ENCODE measurements at places on chromosomes 11 and 22.
A peak's percentile ranks its signal among the peaks of the same experiment; 100 is the strongest.

GRCh38 chr11:64499261-64500004 lies 91.6 kb upstream of the SLC22A12 start:
- no peak for DNase-seq

DNA sequence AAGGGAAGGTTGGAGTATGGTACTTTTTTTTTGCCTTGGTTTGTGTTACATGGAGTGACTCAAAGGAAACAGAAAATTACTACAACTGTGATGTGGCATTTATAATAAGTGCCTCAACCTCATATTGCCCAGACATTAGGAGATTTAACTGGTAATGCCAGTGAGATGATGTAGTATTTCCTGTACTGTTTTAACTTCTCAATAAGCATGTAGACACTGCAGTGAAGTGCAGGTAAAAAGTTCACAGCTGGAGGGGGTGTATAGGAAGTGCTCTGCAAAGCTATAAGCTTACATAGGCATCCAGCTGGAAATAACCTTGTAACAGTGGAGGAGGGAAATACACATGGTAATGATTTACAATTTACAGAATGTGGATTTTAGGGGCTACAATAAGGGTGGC lies 138.2 kb upstream of the MTMR2 start:
- DNase-seq = no peak

DNA sequence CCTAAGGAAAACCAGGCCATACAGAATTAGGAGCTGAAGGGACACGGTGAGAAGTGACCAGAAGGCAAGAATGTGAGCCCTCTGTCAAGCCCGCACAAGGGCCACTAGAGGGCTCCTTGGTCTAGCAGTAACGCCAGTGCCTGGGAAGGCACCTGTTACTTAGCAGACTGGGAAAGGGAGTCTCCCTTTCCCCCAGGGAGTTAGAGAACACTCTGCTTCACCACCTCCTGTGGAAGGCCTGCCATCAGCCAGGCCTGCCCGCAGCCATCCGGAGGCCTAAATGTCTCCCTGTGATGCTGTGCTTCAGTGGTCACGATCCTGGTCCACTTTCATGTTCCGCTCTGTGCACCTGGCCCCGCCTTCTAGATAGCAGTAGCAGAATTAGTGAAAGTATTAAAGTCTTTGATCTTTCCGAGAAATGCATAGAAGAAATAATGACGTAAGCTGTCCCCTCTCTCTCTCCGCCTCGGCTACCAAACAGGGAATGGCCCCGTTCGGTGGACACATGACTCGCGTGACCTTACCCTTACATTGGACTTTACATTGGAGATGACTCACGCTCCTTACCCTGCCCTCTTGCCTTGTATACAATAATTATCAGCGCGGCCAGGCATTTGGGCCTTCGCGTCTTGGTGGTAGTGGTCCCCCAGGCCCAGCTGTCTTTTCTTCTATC lies 10.7 kb upstream of the GSTP1 start:
- DNase-seq = peak; percentile 30

- no peak for DNase-seq
These were observed 253.5 kb upstream of the TENM4 start for GRCh38 chr11:79694368-79694767.

GRCh38 chr22:41284465-41284864 lies 1.5 kb downstream of the RANGAP1 start:
- DNase-seq = no peak

DNA sequence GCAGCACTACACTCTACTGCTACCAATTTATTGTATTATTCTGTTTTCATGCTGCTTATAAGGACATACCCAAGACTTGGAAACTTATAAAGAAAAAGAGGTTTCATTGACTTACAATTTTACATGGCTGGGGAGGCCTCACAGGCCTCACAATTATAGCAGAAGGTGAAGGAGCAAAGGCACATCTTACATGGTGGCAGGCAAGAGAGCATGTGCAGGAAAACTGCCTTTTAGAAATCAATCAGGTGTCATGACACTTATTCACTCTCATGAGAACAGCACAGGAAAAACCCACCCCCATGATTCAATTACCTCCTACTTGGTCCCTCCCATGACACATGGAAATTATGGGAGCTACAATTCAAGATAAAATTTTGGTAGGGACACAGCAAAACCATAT lies 49.6 kb upstream of the GLYAT start:
- no peak for DNase-seq

DNA sequence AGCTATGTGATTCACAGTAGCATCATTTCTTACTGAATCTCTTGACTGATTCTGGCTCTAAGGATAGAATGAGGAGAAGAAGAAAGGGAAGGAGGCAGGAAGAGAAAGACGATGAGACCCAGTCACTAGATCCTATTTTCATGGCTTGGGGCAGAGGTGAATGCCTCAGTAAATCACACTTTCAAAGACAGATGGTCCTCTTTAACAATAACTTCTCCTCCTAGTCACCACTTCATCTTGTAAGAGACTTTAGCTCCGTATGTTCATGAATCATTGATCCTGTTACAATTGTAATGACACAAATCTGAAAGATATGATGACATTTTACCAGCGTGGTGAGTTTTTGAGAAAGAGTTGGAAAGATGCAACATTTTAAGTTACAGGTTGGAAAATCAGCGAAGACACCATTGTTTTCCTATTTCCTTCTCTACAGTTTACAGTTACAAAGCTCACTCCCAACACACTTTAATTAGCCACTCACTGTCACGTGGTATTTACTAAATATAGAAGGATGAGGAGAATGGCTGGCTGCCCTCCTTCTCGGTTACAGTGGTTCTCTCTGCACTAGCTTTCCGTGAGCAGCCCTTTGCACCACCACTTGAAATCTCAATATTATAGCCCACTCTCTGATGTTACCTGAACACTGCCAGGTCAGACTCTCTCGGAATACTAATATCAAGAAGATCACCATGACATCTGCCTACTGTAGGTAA lies 205.8 kb downstream of the CADM1 start:
- no peak for DNase-seq

GRCh38 chr11:69446108-69446507 lies 35.4 kb upstream of the LINC01488 start:
- DNase-seq = no peak

DNA sequence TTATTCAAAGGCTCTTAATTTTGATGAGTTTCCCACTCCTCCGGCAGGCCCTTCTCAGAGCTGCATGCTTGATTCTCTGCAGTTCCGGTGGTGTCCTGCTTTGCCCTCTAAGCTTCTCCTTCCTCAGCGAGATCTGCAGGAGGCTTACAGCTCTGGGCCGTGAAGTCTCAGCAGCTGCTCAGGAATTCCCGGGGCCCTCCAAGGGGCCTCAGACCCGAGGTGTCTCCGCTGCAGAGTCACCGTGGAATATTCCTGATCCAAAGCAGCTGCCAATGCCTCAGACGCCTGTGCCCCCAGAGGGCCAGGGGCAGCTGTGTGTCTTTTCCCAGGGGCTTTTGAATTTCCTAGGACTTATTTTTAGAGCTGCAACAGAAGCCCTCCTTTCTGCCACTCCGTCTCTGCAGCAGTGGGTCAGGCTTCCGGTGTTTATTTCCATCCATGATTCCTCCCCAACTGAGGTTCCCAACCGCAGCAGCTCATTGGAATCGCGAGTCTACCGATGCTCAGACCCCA lies 37.2 kb downstream of the RPS6KA4 start:
- no peak for DNase-seq

- no peak for DNase-seq
These were observed 671 bp upstream of the PICALM start for GRCh38 chr11:86069408-86070101.

DNA sequence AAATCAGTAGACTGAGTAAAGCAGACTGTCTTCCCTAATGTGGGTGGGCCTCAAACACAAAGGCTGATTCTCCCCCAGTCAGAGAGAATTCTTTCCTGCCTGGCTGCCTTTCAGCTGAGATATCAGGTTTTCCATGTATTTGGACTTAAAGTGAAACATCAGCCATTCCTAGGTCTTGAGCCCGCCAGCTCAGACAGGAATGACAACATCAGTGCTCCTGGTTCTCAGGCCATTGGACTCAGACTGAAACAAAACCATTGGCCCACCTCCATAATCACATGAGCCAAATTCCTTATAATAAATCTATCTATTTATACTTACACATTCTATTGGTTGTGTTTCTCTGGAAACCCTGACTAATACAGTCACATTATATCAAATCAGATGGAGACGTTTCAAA lies 56.7 kb upstream of the CLPB start:
- DNase-seq = no peak

GRCh38 chr11:66432597-66432996 lies 6.1 kb downstream of the MRPL11 start:
- no peak for DNase-seq

DNA sequence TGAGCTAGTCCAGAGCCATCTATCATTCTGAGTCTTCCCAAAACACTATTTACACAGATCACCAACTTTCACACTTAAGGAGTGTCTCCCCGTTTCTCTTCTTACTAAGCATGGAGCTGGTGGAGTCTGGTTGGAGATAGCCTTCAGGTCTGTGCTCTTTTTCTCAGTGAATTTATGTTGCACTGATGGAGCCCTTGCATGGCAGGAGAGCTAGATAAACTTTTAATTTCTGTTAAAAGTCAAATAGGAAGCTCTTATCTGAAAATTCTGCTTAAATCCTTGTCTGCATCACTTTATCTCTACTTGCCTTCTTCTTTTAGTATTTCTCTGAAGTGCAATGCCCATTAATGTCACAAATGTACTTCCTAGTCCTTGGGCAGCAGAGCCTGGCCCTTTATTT lies 63.4 kb downstream of the ST3GAL4 start:
- DNase-seq = no peak

- DNase-seq = no peak
These were observed 77.2 kb upstream of the CLPB start for GRCh38 chr11:72511393-72512047.

GRCh38 chr11:6667733-6668374 lies 12.2 kb upstream of the DCHS1 start:
- DNase-seq = peak; percentile 19

- no peak for DNase-seq
These were observed 13.8 kb upstream of the TUBA8 start for GRCh38 chr22:18096823-18097222.

GRCh38 chr11:83157594-83158356 lies 844 bp downstream of the PCF11 start:
- DNase-seq = peak; percentile 28

GRCh38 chr11:79440571-79441460 lies at the start of gene TENM4:
Gene TENM4 (minus strand): TSS chr11:79441030. CDS start chr11:79069944, 371,086 bp downstream.
- no peak for DNase-seq

DNA sequence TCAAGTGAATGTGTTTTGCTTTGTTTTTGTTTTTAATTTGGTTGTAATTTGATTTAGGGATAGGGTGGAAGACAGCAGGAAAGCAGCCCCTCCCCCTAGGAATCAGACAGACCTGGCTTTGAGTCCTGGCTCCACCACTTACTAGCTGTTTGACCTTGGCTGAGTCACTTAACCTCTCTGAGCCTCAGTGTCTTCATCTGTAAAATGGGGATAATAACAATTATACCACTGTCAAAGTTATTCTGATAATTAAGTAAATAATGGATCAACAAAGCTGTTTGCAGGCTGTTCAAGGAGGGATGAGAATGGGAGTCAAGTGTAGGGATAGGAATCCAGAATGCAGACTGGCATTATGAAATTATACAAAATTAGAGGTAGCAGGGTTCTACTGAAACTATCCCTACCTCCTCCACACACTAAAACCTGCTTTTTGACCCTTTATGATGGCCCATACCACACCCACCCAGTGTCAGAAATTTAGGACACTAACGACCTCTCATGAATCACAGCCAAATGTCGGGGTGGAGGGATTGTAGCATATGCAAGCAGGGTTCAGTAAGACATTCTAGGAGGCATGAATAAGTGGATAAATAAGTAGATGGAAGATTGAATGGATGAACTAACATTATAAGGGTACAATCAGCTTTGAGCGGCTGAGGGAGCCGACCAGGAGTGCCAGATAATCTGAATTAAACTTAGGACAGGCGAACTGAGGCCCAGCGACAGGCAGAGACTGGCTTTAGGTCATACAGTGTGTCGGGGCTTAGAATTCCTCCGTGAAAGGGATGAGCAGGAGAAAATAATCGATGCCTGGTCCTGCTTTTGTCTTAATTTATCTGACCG lies 974 bp downstream of the ANAPC15 start:
- no peak for DNase-seq

DNA sequence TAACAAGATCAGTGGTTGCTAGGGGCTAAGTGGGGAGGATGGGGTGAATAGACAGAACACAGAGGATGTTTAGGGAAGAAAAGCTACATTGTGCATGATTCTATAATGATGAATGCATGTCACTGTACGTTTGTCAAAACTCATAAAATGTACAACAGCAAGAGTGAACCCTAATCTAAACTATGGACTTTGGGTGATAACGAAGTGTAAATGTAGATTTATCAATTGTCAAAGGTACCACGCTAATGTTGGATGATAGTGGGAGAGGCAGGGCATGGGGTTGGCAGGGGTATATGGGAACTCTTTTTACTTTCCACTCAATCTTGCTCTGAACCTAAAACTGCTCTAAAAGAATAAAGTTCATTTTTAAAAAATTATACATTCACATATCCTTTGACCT lies 21.3 kb upstream of the SLC5A1 start:
- DNase-seq = no peak

DNA sequence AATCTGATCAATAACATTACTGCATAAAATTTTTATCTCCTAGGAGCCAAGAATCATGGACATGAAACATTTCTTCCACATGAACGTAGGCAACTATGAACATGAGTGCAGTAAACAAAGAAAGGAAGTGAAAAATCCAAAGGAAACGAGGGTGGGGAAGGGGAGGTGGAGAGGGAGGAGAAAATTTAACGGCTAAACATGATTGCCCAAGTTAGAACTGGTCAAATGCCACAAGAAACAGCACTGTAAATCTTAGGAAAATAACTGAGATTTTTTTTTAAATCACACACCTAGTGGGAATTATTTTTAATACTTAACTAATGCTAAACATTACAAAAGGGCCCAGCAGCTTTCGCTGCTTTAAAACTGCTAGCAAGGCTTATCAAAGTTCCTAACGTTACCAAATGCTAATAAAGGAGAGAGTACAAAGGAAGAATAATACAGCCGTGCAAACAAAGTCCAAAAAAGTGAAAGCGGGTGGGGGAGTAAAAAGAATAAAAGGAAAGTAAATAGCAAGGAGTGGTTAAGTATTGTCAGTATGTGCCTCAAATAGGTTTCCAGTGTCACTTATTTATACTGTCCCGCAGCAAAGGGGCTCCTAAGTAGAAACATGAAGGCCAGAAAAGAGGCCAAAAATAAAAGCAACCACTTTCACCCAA lies 13.7 kb downstream of the NARS2 start:
- DNase-seq = no peak

- no peak for DNase-seq
These were observed 24.7 kb downstream of the LDLRAD3 start for GRCh38 chr11:35968386-35969088.

GRCh38 chr11:73205661-73206343 lies 12.3 kb upstream of the P2RY2 start:
- no peak for DNase-seq

- DNase-seq = no peak
These were observed 104.4 kb downstream of the ZBTB16 start for GRCh38 chr11:114163830-114164401.

All from NK-92 treated with Interleukin-12 subunit alpha and Interleukin-12 subunit beta, amount 100 ng/mL, for 24 hours (cell line).